ENCODE measurements at places on chromosomes 11 and 22.

DNA sequence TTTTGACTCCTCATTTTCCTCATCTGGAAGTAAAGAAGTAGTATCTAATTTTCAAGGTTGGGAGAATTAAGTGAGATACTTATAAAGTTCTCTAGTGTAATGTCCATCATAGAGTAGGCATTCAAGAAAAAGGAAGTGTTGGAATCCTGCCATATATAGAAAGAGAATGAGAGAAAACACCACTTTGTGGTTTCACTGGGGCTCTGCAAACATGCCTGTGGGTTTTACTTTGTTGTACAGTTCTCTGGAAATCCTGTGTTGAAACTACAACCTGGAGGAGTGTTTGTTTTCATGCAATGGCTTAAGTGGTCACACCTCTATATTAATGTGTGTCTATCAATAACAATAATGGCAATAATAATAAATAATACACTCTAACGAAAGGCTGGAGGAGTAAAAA is 741.7 kb downstream of the NELL1 start:
- no peak for DNase-seq

DNA sequence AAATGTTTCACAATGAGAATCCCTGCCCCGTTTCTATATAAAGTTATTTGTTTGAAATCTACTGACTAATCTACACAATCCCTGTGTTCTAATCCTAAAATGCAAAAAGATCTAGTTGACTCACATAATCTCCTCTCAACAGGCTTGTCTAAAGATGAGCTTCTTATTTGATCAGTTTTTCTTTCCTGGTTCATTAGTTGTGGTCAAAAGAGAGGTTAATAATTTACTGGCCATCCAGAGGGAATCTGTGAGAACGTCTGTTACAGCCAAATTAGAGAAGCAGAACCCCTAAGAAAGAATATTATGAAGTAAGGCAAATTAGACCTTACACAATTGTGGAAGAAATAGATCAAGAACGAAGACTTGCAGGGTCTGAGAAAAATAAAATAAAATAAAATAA is 173.7 kb upstream of the ANO3 start:
- DNase-seq = no peak

GRCh38 chr11:11981364-11981763 is 27.1 kb downstream of the DKK3 start:
- no peak for DNase-seq

DNA sequence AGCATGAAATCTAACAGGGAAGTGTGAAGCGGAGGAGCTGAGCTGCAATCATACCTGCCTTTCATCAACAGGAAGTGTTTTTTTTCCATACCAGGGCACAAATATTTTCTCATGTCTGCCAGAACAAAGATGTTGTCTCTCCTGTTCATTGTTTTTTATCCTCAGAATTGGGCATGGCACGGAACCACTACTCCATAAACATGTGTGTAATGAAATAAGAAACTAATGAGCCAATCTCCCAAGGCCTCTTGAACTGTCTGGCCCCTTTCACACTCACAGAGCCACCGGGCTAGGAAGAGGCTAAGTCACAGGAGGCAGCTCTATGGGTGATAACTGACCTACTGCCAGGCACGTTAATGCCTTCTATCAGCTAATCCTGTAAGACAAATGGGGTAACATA is 124.4 kb downstream of the ETS1 start:
- DNase-seq = no peak

DNA sequence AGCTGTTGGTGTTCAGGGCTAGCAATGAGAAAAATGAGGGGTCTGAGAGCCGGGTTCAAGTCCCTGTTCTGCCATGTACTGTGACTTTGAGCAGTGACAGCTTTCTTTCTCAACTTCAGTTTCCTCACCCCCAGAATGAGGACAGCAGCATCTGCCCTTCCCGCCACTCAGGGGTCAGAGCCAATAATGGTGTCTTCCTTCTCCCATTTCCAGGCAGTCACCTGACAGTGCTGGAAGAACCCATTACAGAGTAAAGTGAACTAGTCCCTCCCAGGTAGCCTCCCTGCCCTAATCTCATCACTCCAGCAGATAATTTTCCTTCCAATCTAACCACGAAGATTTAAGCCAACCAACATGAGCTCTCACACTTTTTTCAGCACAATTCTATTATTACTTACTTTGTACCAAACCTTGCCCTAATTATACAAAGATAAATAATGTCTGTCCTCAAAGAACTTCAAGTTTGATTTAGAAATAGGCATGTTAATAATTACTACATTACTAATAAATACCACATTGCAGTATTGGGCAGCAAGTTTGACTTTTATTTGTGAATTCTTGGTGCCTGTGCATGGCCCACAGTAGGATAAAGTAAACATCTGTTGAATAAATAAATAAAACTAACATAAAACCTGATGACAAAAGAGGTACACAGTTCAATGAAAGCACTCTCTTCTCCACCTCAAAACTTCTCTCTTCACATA is 61.0 kb downstream of the SERGEF start:
- no peak for DNase-seq

- DNase-seq = no peak
Observed at GRCh38 chr11:73384872-73385689, 8.9 kb downstream of the RELT start.

DNA sequence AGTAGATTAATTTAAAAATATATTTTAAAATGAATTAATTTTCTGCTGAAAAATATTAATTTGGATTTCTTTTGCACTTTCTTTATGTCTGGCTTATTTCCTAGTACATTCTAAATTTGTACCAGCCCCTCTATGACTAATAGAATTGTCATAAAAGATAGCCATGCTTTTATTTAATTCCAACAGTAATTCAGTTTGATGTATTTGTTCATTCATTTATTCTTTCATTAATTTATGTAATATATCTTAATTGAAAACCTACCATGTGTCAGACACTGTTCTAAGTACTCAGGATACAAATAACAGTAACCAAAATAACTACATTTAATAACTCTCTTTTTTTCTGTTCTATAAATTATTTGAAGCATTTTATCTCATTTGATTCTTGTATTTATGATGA is 264.0 kb upstream of the CCDC179 start:
- no peak for DNase-seq

GRCh38 chr11:68312780-68313573 is 586 bp downstream of the LRP5 start:
- no peak for DNase-seq

DNA sequence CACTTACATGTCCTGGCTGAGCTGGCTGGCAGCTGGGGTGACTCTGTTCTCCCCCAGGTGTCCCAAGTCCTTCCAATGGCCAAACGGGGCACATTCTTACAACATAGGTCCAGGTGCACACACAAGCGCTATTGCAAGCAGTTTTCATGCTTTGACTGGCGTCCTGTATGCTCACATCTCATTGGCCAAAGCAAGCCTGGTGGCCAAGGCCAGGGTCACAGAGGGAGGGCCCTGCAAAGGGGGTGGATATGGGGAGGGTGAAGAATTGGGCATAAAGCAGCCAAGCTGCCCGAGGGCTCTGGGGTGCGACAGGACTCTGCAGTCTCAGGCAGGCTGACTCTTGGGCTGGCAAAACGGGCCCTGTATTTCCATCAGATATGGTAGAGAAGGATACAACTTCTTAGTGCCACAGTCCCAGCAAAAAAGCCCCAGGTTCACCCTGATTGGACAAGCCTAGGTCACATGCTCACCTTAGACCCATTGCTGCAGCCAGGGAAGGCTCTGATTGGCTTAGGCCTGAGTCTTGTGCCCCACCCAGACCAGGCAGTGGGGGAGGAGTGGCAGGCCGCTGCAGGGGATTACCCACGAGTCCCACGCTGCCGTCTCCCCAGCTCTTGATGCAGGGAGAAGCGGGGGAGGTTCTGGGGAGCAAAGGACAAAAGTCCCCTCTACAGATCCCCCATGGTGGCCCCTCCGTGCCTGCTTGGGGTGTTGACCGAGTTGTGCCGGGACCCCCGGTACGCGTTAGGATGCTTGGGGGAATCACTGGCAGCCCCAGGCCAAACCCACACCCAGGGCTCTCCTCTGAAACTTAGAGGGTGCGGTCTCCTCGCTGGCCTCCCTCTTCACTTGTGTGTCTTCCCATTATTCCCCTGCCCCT is 110.8 kb downstream of the ARHGAP8 start:
- no peak for DNase-seq

DNA sequence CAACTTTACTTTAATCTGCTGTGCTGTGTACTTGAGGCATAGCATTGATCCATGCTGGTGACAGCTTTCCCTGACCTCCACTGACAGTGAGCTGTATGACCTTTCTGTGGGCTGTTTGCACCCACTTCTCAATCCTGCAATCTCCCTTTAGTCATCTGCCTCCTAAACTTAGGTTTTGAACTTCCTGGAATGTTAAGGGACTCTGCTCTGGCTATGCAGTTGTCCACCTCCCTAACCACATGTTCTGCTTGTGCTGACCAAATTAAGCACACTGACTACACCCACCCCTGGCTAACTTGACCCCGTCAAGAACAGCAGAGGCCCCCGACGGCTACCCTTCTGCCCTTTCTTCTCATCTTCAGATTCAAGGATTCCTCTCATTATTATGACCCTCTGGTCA is 89.1 kb upstream of the NTM start:
- DNase-seq = no peak

Data from stimulated activated CD8-positive, alpha-beta memory T cell treated with anti-CD3 and anti-CD28 coated beads, Interleukin-12 subunit alpha, Interleukin-12 subunit beta, amount 100 ng/mL, for 1 hour (primary cell).